ENCODE measurements at places on chromosomes 1 and 21. TPM values are rescaled to one million over a fixed set of nuclear protein-coding genes. Genes with fewer than 3 reads are reported as not detected.

DNA sequence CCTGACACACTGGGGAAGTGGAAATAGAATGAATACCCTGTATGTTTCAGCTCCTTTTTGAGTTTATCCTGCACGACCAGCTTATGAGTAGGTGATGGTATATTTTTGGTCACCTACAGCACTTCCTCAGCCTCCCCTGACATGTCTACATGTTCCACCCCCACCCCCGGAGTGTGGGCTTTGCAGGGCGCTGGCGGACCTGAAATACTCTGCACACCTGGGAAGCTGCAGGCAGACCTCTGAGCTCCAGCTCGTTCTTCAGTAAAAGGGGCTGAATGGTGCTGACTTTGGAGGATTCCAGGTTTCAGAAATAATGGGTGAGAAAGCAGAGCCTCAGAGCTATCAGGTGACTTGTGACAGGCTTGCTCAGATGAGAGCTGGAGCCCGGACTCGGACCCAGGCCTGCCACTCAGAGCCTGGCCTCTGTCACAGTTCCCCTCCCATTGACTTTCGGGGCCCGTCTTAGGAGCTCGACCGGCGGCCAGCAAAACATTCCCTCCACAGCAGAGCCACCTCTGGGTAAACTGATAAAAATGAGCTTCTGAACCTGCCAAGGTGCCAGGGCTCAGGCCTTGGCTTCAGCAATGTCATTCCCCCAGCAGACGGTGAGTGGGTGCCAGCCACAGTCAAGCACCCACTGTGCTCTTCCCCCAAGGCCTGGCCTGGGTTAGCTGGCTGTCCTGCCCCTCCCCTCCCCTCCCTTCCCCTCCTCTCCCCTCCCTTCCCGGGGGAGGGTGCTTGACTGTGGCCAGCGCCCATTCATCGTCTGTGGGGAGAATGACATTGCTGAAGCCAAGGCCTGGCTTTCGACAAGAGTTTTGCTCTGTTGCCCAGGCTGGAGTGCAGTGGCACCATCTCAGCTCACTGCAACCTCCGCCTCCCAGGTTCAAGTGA lies 30.1 kb downstream of the DOP1B start:
- DNase-seq: no peak

GRCh38 chr1:166685200-166685599 lies 154.1 kb upstream of the POGK start:
- DNase-seq: no peak

DNA sequence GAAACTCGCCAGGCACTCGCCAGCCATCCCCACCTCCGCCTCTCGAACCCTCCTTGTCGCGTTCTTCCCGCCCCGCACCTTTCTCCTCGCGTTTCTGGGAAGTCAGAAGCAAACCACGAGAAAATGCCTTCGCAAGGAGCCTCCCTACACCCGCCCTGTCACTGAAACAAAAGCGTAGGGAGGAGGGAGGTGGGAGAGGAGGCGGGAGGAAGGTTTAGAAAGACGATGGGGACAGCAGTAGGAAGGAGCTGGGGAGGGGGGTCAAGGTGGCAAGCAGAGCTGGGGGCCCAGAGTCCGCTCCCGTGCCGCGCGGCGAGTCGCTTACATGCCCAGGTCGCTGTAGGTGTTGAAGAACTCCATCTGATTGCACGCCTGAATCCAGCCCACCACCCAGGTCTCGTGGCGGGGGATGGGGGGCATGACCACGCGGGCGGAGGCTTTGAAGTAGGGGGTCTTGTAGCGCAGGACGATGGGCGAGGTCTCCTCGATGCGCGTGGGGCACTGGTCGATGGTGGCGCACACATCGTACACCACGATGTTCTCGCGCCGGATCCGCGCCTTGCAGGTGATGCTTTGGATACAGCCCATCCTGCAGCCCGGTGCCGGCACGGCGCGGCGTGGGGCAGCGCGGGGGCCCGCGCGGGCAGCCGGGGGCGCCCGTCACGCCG lies 1.0 kb downstream of the FAM78B start:
- DNase-seq: no peak

GRCh38 chr1:29974316-29974724 lies 738.0 kb downstream of the PTPRU start:
- no peak for DNase-seq

GRCh38 chr1:198374288-198374687 lies 166.2 kb downstream of the ATP6V1G3 start:
- no peak for DNase-seq

DNA sequence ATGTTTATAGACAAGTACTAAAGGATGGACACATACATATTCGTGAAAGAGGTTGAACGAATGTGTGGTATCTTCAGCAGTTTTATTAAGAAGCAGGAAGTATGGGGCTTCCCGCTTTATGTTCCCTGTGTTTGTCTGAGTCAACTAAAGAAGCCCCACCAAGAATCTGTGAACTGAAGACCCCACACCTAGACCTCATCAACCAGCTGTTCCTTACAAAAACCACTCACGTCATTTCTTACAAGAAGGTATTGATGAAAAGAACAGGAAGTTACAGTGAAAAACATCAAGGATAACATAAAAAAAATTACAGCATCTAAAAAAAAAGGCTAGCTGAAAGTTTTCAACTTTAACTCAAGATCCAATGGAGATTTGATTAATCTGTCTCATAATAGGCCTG lies 12.3 kb downstream of the REG4 start:
- DNase-seq: no peak

The OR10Z1 gene
- not detected for total RNA-seq

The HENMT1 gene
- 2.2 TPM for total RNA-seq

All from sigmoid colon (tissue), 7 donors.